ENCODE measurements at places on chromosomes 11 and 22.
A peak's percentile ranks its signal among the peaks of the same experiment; 100 is the strongest.

- DNase-seq = no peak
Observed at GRCh38 chr11:45751430-45751829, 53.5 kb upstream of the SLC35C1 start.

DNA sequence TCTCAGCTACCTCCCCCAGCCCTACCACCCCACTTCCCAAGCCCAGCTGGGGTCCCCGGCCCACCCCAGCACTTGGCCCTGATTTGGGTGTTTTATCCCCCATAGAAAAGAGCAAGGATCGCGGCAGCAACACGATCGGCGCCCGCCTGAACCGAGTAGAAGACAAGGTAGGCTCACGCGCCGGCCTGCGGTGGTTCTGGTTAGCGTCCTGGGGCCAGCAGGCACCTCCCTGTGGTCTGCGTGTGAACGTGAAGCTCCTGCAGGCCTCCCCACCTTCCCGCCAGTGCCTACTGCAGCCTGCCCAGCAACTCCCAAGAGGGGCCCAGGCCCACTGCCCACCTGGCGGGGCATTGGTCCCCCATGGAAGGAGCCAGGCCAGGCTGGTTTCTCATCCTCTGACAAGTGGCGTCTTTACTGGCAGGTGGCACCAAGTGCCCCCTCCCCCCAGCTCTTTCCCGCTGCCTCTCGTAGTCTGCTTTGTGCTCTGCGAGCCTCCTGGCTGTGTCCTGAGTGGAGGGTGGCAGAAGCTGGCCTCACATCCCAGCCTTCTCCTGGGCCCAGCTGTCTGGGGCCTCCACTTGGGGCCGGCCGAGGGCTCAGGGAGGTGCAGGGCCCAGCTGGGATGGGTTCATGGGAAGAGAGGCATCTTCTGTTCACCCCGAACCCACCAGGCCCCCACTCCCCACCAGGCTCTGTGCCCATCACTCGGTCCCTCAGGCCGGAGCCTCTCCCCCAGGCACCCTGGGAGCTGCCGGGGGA lies 78.3 kb upstream of the KCNQ1OT1 start:
- DNase-seq = no peak

DNA sequence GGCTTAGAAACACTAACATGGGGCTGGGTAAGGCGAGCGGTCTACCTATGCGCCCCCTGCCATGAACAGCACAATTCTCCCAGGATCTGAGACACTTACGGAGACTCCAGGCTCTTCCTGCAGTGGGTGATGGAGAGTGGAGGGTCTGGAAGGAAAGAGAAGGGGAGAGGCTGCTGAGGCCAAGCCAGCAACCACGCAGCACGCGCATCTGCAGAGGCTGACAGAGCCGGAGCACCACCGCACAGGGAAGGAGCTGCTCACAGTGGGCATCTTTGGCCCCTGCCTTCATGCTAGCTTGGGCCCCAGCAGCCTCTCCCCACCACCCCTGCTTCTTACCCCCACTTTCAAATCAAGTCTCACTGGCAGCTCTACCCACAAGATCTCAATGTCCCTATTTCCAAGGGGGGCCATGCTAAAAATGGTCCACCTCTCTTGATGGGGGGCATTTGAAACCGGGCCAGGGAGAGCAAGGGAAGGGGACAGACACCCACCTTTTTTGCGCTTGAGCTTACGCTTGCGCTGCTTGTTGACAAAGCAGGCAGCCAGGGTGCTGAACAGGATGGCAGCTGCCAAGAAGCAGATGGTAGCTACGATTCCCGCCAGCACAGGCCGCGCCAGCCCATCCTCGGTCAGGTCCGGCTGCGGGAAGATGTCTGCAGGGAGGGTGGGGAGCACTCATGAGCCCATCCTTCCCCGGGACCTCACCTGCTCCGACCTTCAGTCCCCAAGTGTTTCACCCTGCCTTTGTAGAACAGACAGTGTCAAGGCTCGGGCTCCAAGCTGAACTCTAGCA lies 34.5 kb downstream of the IGSF9B start:
- DNase-seq = no peak

GRCh38 chr11:79363861-79364378 lies 76.9 kb downstream of the TENM4 start:
- no peak for DNase-seq

GRCh38 chr22:23621082-23621780 lies 10.9 kb downstream of the DRICH1 start:
- no peak for DNase-seq

DNA sequence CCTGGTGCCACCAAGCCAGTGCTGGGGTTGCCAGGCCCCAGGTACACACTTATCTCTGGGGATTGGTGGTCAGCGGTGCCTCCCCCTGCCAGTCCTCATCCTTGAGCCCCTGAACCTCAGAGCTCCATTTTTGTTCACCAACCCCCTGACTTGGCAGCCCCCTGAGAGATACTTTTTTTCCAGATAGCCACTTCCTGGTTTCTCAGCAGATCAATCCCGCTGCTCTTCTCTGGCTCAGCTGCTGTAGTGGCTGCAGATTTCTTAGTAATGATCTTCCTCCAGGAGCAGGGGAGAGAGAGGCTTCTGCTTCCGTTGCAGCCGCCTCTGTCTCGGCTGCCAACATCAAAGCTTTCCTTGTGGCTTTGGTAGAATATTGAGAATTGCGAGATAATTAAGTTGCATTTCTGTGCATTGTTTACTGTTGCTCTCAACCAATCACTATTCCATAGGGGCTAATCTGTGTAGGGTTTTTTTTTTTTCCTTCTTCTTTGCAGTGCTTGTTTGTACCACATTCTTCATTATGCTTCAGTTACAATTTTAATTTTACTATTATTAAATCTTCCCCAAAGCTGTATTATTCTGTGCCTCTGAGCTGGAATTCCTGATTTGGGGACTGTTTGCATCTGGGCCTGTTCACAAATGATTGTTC lies 92.1 kb downstream of the PKNOX2 start:
- DNase-seq = no peak

GRCh38 chr11:113384551-113384950 lies 3.0 kb upstream of the ANKK1 start:
- DNase-seq = no peak

DNA sequence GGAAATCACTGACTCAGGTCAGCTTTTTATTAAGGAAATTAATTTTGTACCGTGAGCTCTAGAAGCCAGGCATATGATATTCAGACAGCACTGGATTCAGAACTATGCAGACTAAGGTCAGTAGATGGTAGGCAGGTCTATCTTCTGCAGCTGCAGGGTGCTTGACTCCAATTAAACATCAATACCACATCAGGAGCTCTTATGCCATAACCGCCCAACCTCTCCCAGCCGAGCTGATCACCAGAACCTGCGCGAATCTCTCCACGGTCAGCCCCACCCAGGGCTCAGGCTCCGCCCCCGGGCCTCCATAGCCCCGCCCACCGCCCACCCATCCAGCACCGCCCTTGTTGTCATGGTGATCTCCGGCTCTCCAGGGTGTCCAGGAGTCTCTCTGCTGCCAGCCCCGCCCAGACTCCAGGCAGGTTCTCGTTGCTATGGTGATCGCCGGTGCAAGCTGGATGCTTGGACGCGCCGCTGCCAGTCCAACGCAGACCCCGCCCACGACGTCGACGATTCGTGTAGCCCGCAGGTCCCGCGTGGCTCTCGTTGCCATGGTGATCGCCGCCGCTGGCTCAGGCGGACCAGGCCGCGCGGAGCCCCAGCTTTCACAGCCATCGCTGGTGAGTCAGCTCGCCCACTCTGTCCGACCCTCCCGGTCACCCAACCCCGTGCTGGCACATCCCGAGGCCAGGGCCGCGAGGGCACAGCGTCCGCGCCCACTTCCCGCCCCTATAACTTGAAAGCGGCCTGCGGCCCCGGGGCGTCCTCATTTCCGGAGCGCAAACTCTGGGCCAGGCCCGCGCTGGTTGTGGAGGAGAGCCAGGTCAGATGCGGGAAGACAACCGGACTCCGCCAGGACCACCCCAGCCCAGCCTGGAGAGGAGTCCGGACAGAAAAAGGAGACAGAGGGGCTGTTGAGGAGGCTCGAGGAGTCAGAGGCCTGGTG lies at the start of gene RAB36:
Gene RAB36 (plus strand): TSS at position 546 of the 946 bp plus-strand sequence. CDS start 1,140 bp downstream, outside the sequence.
- peak; percentile 88 for DNase-seq

GRCh38 chr11:134270250-134270714 lies 5.9 kb upstream of the GLB1L3 start:
- DNase-seq = peak; percentile 67

DNA sequence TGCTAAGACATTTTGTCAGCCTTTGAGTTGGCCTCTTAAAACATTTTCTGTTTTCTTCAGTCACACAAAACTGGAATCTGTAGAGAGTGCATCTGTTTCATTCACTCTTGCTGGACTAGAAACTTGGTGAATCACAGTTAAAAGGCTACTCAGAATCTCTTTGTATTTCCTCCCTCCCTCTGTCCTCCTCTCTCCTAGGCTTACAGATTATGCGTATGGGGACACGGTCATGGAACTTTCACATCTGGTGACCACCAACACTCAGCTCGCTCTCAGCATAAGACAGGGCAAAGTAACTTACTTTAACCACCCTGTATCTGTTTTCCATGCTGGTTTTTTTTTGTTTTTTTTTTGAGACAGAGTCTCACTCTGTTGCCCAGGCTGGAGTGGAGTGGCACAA lies 50.4 kb downstream of the BARX2 start:
- DNase-seq = no peak

GRCh38 chr11:94909371-94909820 lies 64.0 kb downstream of the CWC15 start:
- no peak for DNase-seq
